ENCODE measurements at places on chromosomes 12 and 14.

- no peak for DNase-seq
Measured at GRCh38 chr12:93205361-93205760, 172.4 kb upstream of the NUDT4 start.

- no peak for DNase-seq
Measured at GRCh38 chr12:5232826-5233500, 189.3 kb downstream of the KCNA5 start.

DNA sequence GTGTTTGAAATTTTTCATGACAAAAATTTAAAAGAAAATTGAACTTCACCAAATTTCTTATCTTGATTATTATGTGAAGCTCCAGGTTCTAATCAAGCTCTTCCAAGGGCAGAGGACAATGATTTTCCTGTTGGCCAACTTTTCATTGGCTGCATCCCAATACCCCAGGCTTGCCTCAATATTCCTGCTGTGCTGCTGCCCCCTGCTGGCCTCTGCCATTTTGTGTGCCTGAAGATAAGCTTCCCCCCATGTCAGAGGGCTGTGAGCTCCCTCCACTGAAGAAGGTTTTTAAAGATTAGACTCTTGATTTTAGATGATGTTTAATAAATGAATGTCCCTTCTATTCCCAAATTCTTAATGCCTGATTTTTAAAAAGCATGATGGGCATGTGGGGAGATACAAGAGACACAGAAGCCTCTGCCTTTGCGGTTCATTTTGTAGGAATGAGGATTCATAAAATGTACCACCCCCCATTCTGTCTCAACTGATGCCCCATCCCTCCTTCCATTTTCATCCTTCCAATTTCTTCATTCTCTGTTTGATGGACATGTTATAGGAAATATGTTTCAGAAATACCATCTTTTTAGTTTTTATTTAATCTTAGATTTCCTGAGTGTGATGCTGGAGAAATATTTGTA, 76.7 kb upstream of the RGS6 start:
- DNase-seq, result peak; percentile 74

DNA sequence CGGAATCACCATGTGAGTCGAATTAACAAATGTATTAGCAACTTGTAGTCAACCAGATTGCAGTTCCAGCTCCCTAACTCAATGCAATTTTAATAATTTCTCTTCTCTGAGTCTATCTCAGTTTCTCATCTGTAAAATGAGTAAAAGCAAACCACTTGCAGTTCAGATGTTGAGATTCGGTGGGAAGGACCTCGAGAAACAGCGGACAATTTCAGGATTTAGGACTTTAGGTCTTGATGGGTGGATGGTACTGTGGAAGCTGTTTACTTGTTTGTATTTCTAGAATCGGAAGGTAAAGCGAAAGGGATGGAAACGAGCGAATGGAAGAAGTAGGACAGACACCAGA, 510 bp upstream of the TTC8 start:
- no peak for DNase-seq

- no peak for DNase-seq
Measured at GRCh38 chr14:102055181-102055901, 31.5 kb downstream of the HSP90AA1 start.

GRCh38 chr12:3493043-3493858, 2.2 kb downstream of the PRMT8 start:
- peak; percentile 71 for DNase-seq

DNA sequence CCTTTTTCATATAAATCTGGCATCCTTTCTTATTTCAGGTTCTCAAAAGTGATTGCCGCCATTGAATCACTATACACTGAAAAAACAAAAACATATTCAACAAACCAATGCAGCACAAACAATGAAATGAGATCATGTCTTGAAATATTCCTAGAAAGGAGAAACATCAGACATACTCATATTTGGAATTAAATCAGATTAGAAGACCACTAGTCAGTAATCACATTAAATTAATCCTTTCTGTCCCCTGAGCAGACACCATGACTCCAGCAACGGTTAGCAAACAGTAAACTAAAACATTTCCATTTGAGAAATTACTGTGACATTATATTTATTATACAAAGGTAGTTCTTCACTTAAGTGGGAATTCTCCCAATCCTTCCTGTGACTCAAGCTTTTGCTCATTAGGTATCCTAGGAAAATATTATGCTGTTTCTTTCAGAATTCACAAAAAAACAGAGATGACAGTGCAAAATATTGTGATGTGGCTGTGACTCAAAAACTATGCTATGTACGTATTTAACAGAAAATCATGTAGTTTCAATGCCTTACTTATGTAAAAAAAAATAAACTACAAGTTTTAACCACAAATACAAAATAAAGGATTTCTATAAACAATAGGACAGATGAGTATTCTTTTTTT, 29.7 kb downstream of the CPNE8 start:
- no peak for DNase-seq

- DNase-seq, result peak; percentile 87
Measured at GRCh38 chr14:32933629-32934072, 5.0 kb upstream of the NPAS3 start.

DNA sequence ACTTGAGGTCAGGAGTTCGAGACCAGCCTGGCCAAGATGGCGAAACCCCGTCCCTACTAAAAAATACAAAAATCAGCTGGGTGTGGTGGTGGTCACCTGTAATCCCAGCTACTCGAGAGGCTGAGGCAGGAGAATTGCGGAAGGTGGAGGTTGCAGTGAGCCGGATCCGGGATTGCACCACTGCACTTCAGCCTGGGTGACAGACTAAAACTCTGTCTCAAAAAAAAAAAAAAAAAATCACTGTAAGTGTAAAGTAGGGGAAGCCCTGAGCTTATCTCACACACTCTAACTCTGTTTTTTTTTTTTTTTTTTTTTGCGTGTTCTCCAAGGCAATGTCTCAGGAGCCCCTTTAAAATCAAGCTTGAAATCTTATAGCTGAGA, 421 bp upstream of the RBMS2 start:
- no peak for DNase-seq

GRCh38 chr12:53626702-53627169, 554 bp upstream of the ATF7 start:
- DNase-seq, result no peak

GRCh38 chr14:80987235-80988032, 32.0 kb downstream of the TSHR start:
- peak; percentile 91 for DNase-seq

DNA sequence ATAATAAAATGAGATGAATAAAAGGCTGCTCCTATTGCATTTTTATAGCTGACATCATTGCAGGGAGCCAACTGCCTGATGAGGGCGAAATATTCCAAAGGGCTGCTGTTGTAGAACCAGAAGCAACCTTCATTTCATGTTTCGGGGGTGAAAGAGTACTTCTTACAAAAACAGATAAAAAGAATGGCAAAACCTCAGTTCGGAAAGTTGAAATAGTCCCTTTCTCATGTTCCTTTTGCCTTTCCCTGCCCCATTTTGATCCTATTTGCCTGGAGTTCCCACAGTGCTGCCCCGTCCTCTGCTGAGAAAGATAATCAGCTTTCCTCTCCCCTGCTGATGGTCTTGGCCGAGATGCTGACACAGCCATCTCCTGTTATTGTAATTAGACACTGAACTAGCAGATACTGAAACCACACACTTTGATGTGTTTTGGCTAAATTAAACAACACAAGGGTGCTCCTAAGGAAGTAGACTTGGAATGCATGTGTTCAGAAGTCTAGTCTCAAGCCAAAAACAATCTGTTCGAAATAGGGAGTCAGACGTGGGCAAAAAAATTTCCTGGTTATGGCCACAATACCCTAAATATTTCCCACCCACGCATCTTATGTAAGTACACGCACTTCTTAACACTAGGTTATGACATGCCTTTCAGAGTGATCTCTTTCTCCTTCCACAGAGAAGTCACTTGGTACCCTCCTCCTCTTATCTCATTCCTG, 117.2 kb downstream of the PPM1H start:
- peak; percentile 54 for DNase-seq

- peak; percentile 74 for DNase-seq
Measured at GRCh38 chr14:60652674-60653651, 3.7 kb upstream of the SIX1 start.

- DNase-seq, result peak; percentile 97
Measured at GRCh38 chr14:77707724-77708408, at the start of the genes ALKBH1 and SLIRP. TSS of gene ALKBH1 (minus strand) at chr14:77708023. CDS start at chr14:77708004, 19 bp downstream. TSS of gene SLIRP (plus strand) at chr14:77708103. CDS start at chr14:77708112, 9 bp downstream.

- peak; percentile 1 for DNase-seq
Measured at GRCh38 chr12:102063069-102063468, 1.3 kb upstream of the WASHC3 start.

- peak; percentile 90 for DNase-seq
Measured at GRCh38 chr14:99884834-99885648, 91.8 kb downstream of the EML1 start.

DNA sequence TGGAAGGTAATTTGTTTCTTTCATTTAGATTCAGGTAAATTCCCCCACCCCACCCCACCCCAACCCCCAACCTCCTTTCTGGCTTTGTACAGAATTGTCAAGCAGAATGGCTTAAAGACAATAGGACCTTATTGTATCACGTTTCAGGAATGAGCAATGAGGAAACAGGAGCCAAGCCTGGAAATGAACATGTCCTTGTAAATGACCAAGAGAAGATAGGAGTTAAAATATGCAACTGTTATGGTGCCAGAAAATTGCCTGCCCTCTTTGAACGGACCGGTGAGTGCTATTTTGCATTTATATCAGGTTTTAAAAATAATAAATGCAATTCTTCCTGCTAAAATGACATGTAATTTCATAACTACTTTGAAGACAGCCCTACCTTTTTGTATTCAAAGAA, 141.6 kb upstream of the PELI2 start:
- no peak for DNase-seq

All from eye (tissue), 1 donor.